ENCODE measurements at places on chromosomes 12 and 14.

- DNase-seq: no peak
Measured at GRCh38 chr14:35861204-35861868, 35.2 kb downstream of the BRMS1L start.

- no peak for DNase-seq
Measured at GRCh38 chr12:121278169-121279070, 18.1 kb downstream of the CAMKK2 start.

GRCh38 chr12:30155001-30155730 is 371.4 kb upstream of the TMTC1 start:
- DNase-seq: no peak

GRCh38 chr12:4431866-4432265 is 13.7 kb downstream of the FGF6 start:
- no peak for DNase-seq

- DNase-seq: no peak
Measured at GRCh38 chr12:9763025-9763424, 2.3 kb upstream of the CD69 start.

DNA sequence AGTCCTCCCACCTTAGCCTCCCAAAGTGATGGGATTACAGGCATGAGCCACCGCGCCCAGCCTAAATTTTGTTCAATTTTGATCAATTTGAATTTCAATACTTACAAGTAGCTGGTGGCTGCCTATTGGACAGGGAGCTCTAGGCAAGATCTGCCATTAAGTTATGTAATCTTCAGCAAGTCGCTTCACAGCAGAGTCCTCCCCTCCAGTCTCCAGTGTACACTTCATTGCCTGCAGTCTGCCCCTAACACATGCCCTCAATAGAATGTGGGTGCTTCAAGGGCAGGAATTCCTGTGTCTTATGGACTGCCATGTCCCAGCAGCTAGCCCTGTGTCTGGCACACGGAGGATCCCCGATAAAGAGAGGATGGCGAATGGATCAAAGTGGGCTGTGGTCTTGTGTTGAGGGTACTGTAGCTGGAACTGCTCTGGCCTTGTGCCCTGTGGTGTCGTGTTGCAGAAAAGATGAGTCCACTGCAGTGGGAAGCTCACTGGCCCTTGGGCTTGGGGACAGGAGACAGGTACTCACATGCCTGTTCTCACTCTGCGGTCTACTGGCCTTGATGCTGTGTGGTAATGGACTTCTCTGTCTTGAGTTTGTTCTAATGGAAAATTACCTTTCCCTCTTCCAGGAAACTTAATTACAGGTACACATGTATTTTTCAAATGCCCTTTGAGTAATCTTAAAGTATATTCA is 67.6 kb downstream of the TECPR2 start:
- DNase-seq: no peak

DNA sequence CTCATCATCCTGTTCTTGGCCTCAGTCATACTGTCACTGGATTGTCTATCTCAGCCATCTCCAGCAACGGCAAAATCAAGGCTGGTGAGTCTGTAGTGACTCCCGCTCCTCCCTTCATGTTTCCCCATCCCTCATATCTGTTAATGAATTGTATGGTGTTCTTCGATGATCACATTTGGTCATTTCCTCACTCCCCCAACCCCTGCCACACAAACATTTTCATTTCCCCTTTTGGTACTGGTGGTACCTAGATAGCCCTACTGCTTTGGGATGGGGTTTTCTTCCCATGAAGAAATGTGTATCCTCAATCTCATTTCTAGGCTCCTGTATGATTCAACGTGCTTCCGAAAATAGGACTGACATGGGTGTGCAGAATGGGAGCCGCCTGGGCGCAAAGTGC is 2.7 kb upstream of the KLHL33 start:
- no peak for DNase-seq

DNA sequence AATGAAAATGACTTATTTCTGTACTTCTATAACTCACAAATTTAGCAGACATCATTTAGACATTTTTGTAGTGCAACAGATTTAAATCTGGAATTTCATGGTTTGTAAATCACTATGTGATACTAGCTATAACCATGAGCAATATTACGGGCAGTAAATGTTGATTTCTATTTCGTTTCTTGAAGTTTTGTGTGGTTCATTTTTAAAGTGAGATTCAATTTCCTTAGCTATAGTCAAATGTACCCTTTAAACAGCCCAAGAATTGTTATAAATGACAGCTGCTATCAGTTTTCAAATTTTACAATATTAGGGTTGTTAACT is 30.2 kb downstream of the NUDT4 start:
- DNase-seq: no peak

DNA sequence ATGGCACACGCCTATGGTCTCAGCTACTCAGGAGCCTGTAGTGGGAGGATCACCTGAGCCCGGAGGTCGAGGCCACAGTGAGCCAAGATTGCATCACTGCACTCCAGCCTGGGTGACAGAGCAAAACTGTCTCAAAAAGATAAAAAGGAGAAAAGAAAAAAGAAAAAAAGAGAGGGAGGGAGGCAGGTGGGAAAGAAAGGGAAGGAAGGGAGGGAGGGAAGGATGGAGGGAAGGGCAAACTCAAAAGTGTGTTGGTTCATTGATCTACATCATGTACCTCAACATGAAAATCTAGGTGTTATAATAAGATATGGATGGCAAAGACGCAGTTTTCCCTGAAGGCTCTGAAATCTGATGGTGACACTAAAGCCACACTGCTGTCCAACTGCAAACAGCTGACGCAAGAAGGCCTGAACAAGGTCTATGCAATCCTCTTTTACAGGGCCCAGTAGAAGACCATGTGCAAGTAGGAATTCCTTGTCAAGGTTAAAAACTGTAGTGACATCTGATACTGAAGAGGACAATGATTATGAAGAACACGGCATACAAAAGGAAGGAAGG is 143.6 kb downstream of the ITPR2 start:
- DNase-seq: no peak

- DNase-seq: peak; percentile 58
Measured at GRCh38 chr14:60184146-60184904, 19.1 kb upstream of the DHRS7 start.
